ENCODE measurements at places on chromosomes 5 and 9.

- no peak for DNase-seq
Observed at GRCh38 chr5:159631001-159631400, 285.3 kb upstream of the ADRA1B start.

DNA sequence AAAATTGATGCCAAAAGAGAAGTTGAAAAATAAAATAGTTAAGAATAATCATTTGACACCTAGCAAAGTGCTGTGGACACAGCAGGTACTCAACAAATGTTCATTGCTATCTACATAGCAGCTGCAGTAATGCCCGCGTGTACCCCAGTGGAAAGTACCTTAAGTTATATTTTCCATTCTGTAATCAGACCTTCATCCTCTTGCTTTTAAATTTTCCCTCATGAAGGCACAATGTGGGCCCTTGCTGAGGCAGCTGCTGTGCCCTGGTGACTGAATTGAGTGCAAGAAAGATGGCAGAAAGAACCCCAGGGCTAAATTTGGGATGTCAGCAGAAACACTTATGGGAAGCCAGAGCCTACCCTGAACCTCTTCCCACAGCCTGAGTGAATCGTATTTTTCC lies 65.9 kb downstream of the CYFIP2 start:
- no peak for DNase-seq

- DNase-seq = no peak
Observed at GRCh38 chr5:56356836-56357160, 123.7 kb upstream of the ANKRD55 start.

- no peak for DNase-seq
Observed at GRCh38 chr9:126435105-126435504, 108.5 kb downstream of the MVB12B start.

DNA sequence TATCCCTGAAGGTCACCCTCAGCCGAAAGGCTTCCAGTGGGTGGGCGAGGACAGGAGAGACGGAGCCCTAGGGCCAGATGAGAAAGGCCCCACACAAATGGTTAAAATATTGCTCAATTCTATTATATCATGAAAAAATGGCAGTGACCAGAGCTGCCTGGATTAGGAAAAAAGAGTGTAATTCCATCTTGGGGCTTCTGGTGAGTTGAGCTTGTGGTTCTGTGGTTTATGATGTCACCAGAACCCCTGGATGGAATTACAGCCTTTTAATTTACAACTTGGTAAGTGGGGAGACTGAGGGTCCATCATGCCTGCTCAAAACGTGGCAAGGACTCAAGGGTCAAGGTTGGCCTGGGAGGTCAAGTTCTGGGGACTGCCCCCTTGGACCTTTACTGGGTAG lies 55.5 kb upstream of the STC2 start:
- no peak for DNase-seq

DNA sequence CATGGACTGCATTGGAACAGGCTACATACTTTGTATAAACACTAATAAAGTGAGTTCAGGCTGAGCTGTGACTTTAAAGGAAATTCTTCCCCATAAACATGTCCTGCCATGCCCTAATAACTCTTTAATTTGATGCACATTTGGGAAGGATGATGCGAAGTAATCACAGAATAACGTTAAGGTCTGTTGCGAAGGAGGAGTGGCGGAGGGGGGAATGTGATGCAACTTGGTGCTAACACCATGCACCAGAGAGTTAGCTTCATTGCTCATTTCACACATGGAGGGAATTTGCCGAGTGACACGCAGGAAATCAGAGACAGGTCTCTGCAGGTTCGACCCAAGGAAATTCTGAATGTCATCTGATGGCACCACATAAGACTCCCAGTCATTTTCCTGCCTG lies 32.9 kb downstream of the SLIT3 start:
- DNase-seq = no peak

- no peak for DNase-seq
Observed at GRCh38 chr9:129420721-129421120, 200.2 kb downstream of the C9orf50 start.

- DNase-seq = no peak
Observed at GRCh38 chr5:127744241-127744640, 41.0 kb downstream of the CCDC192 start.

- DNase-seq = no peak
Observed at GRCh38 chr5:103422756-103423155, 139.8 kb downstream of the NUDT12 start.

- no peak for DNase-seq
Observed at GRCh38 chr9:124960409-124960752, 19.5 kb upstream of the GOLGA1 start.

GRCh38 chr9:105859428-105860091 lies 165.2 kb downstream of the TMEM38B start:
- DNase-seq = no peak

GRCh38 chr5:57937025-57937424 lies 454.4 kb upstream of the ACTBL2 start:
- DNase-seq = no peak

DNA sequence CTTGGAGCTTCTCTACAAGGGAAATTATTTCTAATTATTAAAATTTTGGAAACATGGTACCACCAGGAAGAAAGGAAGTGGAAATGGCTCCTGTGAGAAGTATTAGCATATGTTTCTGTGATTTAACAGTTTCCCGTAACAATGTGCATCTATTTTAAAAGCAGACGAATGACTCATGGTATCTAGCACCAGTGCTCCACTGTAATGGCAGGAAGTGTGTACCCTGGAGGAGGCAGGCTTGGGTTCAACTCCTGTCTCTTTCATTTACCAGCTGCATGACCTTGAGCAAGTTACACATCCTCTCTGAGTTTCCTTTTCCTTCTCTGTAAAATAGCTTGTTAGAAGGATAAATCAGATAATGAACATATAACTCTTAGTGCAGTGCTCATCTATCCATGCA lies 41.0 kb upstream of the ANGPTL2 start:
- no peak for DNase-seq

GRCh38 chr5:144206141-144206540 lies 35.5 kb downstream of the KCTD16 start:
- DNase-seq = no peak

GRCh38 chr5:89546657-89547056 lies 663.7 kb upstream of the MEF2C start:
- DNase-seq = no peak
